ENCODE measurements at places on chromosomes 12 and 14.

DNA sequence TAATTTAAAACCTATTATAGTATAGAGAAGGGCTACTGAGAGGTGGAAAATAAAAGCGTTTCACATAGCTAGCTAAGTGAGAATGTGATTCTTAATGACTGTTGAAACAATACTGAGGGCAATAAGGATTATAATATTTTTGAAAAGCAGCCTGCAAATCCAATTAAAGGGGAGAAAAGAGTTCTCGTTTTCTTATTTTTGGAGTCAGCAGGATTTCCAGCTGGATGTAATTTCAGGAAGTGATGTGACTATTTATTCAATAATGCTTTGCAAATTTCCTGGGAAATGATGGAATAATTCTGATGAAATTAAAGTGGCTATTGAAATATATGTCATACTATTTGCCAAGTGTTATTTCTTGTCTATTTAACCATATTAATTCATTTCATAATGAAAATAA lies 279.1 kb downstream of the AEBP2 start:
- DNase-seq = no peak

GRCh38 chr14:72640911-72641485 lies 252.9 kb downstream of the DPF3 start:
- no peak for DNase-seq

DNA sequence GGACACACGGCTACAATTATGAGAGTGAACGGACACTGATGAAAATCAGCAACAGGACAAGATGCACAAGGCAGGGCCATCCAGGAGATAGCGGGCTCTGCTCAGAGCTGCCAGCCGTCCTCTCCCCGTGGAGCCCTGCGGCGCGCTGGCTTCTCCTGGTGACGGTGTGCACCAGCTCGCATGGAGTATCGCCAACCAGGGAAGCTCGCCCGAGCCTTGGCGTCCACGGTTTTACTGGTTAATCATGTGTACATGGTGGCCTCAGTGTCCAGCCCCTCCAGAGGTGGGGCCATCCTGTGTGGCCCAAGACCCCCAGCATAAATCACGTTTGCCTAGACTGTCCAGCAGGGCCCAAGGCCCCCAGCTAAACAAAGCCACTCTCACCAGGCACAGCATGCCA lies 31.2 kb upstream of the DYNC1H1 start:
- no peak for DNase-seq

DNA sequence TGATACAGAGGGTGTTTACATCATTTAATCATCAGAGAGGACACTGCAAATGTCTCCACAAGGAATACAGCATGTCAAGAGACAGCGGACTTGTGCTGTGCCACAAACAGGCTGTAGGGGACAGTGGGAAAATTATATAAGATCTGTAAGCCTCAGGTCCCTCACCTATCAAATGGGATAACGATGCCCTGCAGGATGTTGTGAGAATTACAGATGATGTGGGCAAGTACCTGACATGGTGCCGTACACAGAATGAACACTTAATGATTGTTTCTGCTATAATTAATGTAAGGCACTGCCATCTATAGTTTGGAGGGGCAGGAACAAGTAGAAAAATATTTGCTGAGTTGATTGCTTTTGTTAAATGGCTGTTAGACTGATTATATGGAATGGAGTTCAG lies 81.9 kb upstream of the GTF2A1 start:
- no peak for DNase-seq

- DNase-seq = no peak
These were observed 93.9 kb downstream of the FAR2 start for GRCh38 chr12:29242921-29243431.
